Spinal cord (tissue), 10 donors: ENCODE measurements at places on chromosomes 7 and 10.

DNA sequence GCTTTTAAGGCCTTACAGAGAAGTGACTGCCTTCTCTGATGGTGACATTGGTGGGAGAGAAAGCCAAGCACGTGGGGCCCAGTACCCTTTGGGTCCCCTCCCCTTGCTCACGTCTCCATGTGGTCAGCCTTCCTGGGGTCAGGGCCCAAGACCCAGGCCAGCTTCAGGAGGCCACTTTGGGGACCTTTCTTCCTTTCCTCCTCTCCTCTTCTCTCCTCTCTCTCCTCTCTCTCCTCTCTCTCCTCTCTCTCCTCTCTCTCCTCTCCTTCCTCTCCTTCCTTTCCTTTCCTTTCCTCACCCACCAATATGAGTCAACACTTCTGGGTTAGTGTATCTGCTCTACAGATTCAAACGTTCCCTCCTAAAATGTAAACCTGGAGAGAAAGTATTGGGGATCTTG is 96.9 kb upstream of the AGK start:
- DNase-seq, result no peak
- H3K4me3 ChIP-seq, result no peak overlapping the region
- no peaks in the 10 kb centered on the region for H3K36me3 ChIP-seq
- peaks cover 3% of the 10 kb centered on the region for H3K4me1 ChIP-seq

DNA sequence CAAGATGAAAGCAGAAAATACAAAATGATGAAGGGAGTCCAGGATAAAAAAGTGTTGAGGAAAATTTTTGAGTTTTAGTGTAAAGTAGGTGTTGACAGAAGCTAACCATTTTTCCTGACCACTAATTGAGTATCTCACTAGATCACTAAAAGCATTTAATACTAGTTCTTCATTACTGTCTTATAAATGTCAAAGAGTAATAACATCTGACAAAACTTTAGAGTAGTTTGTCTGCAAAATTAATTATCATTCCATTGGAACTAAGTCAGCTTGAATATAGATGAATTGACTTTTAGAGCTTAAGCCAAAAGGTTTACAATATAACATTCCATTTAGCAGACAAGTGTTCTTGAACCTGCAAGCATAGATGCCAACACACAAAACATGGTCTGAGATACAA is 232.9 kb downstream of the FOXP2 start:
- H3K36me3 ChIP-seq, result no peaks in the 10 kb centered on the region
- H3K4me1 ChIP-seq, result no peaks in the 10 kb centered on the region
- DNase-seq, result no peak

DNA sequence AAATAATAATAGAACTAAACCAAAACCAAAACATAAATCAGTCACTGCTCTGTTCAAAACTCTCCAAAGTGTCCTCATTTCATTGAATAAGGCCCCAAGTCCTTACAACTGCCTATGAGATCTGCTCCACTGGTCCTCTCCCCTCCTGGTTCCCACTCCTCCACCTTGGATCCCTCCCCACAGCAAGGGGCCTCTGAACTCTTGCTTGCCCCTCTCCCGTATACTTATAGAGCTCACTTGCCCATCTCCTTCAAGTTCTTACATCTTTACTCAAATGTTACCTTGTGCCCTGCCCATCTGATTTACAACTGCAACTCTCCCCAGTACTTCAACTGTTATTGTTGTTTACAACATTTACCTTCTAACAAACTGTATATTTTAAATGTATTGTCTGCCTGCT is 819 bp downstream of the POLD2 start:
- peaks cover 23% of the 10 kb centered on the region for H3K4me1 ChIP-seq
- H3K36me3 ChIP-seq, result peaks cover 35% of the 10 kb centered on the region
- H3K27ac ChIP-seq, result peak overlapping the region; percentile 82
- no peaks in the 10 kb centered on the region for H3K27me3 ChIP-seq
- peak overlapping the region; percentile 60 for H3K4me3 ChIP-seq

DNA sequence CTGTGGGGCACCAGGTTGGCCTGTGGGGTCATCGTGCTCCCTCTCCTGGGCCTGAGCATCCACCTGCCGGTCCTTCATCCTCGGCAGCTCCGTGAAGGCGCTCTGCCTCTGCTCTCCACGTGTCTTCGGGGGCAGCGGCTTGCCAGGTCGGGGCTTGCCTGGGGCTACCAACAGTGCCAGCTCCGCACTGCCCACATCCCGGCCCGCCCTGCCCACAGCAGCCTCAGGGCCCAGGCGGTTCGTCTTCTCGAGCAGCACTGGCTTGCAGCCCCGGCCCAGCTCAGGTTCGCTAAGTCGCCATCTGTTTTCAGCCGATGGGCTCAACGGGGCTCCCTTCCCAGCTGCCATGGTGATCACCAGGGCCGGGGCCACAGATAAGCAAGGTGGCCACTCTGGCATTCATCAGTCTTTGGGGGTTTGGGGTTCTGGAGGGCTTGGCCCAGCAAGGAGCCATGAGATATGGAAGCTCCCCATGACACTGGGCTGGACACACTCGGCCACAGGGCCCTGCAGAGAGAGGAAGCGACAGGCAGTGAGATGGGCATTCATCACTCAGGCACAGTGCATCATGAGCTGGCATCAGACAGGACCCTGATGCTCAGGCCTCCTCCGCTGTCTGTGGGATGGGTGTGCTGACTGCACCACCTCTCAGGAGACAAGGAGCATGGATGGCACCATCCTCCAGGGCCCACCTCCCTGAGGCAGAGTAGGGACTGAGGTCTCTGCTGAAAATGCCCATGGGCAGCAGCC is 15.5 kb downstream of the ZNF488 start:
- H3K27me3 ChIP-seq, result no peaks in the 10 kb centered on the region
- H3K27ac ChIP-seq, result no peak overlapping the region
- no peak overlapping the region for H3K4me3 ChIP-seq
- peaks cover 18% of the 10 kb centered on the region for H3K4me1 ChIP-seq

DNA sequence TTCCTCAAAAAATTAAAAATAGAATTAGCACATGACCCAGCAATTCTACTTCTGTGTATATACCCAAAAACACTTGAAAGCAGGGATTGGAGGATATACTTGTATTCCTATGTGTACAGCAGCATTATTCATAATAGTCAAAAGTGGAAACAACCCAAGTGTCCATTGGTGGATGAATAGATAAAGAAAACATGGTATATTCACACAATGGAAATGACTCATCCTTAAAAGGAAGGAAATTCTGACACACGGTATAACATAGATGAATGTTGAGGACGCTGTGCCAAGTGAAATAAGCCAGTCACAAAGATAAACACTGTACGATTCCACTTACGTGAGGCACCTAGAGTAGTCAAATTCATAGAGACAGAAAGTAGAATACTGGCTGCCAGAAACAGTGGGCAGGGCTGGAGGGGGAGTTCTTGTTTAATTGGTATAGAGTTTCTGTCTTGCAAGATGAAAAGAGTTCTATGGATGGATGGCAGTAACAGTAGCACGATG is 26.6 kb upstream of the KAT6B start:
- DNase-seq, result no peak
- H3K27me3 ChIP-seq, result no peaks in the 10 kb centered on the region
- H3K27ac ChIP-seq, result no peak overlapping the region
- no peaks in the 10 kb centered on the region for H3K36me3 ChIP-seq
- no peaks in the 10 kb centered on the region for H3K4me1 ChIP-seq

GRCh38 chr10:326350-326749 is 191.1 kb downstream of the ZMYND11 start:
- no peak for DNase-seq
- no peaks in the 10 kb centered on the region for H3K27me3 ChIP-seq
- H3K27ac ChIP-seq, result no peak overlapping the region
- H3K4me3 ChIP-seq, result no peak overlapping the region

- no peaks in the 10 kb centered on the region for H3K36me3 ChIP-seq
- no peak overlapping the region for H3K27ac ChIP-seq
- H3K4me1 ChIP-seq, result no peaks in the 10 kb centered on the region
- no peaks in the 10 kb centered on the region for H3K27me3 ChIP-seq
- no peak overlapping the region for H3K4me3 ChIP-seq
Measured at GRCh38 chr10:59508296-59508695, 145.9 kb upstream of the FAM13C start.

DNA sequence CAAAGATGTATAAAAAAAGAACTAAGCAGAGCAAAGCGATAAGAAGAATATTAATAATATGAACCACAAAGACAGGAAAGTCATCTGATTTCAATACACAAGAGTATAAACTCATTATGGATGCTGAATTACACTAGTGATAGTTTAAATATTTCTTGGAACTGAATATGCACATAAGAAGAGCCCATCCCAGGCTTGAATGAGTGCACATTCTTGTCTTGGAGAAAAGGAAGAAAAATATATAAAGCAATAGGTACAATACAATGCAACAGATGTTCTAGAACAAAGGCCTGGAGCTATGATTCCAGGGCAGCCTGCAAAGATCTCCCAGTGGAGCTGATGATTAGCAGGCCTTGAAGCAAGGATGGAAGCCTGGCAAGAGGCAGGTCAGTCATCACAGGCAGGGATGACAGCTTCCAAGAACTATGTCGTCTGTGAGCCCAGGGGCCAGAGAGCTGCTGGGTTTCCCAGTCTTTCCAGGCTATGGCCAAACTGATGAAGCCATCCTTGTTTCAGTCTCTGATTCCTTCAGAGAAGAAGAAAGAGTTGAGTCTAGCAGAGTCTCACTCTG is 277.6 kb downstream of the KCNMA1 start:
- H3K36me3 ChIP-seq, result no peaks in the 10 kb centered on the region
- H3K4me3 ChIP-seq, result no peak overlapping the region
- H3K4me1 ChIP-seq, result peaks cover 15% of the 10 kb centered on the region
- no peak overlapping the region for H3K27ac ChIP-seq
- DNase-seq, result no peak
- no peaks in the 10 kb centered on the region for H3K27me3 ChIP-seq

DNA sequence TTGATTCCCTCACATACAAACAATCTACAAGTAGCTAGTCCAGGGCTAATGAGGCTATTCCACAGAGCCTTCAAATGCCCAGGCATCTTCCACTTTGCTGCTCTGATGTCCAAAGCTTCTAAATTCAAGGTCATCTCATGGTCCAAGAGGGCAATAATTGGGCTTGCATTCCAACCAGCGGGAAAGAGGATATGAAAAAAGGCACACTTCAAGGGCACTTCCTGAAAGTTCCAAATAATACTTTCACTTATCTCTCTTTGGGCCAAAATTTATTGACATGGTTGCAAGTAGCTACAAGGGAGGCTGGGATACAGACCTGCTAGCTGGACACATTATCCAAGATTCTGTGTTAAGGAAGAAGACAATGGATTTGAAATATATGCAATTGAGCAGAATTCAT is 25.2 kb upstream of the APBB1IP start:
- no peaks in the 10 kb centered on the region for H3K27me3 ChIP-seq
- H3K4me3 ChIP-seq, result no peak overlapping the region
- H3K4me1 ChIP-seq, result no peaks in the 10 kb centered on the region
- DNase-seq, result no peak
- H3K36me3 ChIP-seq, result no peaks in the 10 kb centered on the region

- no peaks in the 10 kb centered on the region for H3K27me3 ChIP-seq
- no peaks in the 10 kb centered on the region for H3K36me3 ChIP-seq
- no peaks in the 10 kb centered on the region for H3K4me1 ChIP-seq
- DNase-seq, result no peak
Measured at GRCh38 chr10:16717622-16718395, 99.4 kb downstream of the RSU1 start.

- no peak for DNase-seq
- H3K4me1 ChIP-seq, result peaks cover 12% of the 10 kb centered on the region
- H3K27ac ChIP-seq, result no peak overlapping the region
- no peak overlapping the region for H3K4me3 ChIP-seq
- no peaks in the 10 kb centered on the region for H3K27me3 ChIP-seq
Measured at GRCh38 chr10:71801361-71801760, 28.0 kb upstream of the VSIR start.

DNA sequence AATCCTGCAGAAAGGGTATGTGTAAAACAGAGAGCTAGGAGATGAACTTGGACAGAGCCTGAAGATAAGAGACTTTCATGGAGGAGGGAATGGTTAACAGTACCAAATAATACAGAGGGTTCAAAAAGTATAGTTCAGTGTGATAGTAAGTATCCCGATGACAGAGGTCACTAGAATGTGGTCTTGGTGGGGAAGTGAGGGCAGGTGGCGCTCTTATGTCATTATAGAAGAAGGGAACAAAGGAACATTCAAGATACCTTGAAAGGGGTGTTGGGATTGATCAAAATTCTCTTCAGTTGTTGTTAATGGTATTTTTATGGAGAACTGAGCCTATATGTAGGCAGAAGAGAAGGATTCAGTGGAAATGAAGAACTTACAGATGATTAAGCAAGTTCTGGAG is 312.5 kb downstream of the SUGCT start:
- H3K4me1 ChIP-seq, result no peaks in the 10 kb centered on the region
- no peak overlapping the region for H3K4me3 ChIP-seq
- H3K36me3 ChIP-seq, result no peaks in the 10 kb centered on the region

DNA sequence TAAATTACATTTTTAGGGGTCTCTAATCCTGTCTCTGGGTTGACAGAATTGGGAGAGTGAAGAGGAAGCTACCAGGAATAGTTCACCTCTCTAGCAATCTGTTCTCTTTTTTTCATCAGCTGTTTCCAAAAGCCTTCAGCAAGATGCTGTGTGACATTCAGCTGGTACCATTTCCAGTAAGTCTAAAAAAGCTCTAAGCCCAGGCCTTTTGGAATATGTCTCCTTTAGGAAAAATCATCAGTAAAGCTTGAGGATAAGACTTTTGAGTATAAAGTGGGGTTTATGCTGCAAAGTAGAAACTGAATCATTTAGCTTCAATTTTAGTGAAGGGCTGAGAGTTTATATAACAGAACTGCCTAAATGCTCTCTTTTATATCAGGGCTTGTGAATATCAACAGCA is 81.5 kb downstream of the CCNY start:
- H3K36me3 ChIP-seq, result no peaks in the 10 kb centered on the region
- peaks cover 15% of the 10 kb centered on the region for H3K4me1 ChIP-seq
- H3K27me3 ChIP-seq, result no peaks in the 10 kb centered on the region
- H3K4me3 ChIP-seq, result no peak overlapping the region

GRCh38 chr10:34397324-34397723 is 417.8 kb downstream of the PARD3 start:
- no peak for DNase-seq
- no peaks in the 10 kb centered on the region for H3K27me3 ChIP-seq
- H3K36me3 ChIP-seq, result no peaks in the 10 kb centered on the region
- no peak overlapping the region for H3K4me3 ChIP-seq
- no peak overlapping the region for H3K27ac ChIP-seq
- no peaks in the 10 kb centered on the region for H3K4me1 ChIP-seq
